Endothelial cell (in vitro differentiated cells): ENCODE measurements at places on chromosomes 12 and 14. TPM values are rescaled to one million over a fixed set of nuclear protein-coding genes. Genes with fewer than 3 reads are reported as not detected.

DNA sequence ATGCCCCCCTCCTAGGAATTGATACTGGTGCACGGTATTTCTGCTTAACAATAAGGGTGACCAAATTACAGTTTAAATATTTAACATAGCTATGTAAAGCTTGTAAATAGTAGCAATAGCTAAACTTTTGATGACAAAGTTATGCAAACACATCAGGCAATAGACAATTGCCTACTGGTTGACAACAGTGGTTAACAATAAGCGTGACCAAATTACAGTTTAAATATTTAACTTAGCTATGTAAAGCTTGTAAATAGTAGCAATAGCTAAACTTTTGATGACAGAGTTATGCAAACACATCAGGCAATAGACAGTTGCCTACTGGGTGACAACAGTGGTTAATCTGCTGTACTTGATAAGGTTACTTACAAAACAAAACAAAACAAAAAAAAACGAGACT, 886.5 kb upstream of the FLRT2 start:
- DNase-seq, result no peak

DNA sequence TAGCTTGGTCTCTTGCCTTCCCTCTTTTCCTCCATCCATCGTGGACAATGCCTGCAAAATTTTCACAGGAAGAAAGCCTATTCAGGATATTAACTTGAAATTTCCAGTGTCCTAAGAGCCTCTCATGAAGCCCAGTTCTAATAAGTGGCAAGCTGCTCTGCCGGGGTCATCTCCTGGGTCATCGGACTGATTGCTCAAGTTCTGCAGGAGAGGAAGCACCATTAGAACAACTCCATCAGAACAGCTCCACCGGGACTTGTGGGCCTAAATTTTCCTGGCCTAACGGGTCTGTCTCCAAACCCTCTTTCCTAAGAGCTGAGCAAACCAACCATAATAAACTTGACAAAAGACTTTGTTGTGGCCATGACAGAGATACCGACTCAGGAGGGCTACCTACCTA, 13.9 kb downstream of the ERG28 start:
- DNase-seq, result no peak

- peak; percentile 50 for DNase-seq
These were observed 300.0 kb downstream of the AEBP2 start for GRCh38 chr12:19739195-19739776.

DNA sequence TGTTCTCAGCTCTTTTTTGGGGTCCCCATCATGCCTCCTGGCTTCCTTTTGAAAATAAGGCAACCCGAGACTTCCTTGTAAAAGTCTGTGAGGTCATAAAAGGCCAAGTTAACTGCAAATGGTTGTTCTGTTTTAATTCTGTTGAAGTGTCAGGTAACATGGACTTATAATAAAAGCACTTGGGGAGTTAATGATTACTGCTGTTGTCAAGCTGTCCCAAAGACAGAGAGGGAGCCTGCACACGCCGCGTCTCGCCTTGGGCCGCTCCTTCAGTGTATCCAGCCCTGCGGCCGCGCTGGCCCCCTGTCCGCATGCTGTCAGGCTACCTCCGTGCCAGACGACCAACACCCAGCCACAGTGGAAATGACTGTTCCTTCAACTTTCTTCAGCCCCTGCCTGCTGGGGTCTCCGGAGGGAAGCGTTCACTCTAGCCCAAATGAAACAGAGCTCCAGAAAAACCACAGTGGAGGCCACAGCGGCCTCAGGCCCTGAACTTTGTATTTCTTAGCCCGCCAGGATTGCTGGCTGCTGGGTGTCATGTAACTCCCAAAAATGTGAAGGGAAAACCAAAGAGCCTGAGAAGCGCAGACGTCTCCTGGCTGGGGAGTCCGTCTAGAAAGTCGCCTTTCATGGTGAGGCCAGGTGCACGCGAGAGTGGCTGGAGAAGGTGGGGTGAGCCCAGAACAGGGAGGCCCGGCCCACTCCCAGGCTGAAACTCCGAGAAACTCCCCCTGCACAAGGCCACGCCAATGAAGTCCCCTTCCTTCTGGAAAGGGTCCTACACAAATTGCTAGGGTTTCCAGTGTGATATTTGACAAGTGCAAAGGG, 189.1 kb downstream of the ZFP36L1 start:
- DNase-seq, result no peak

PROX2 gene
- total RNA-seq, result 0.08 TPM

AMN1 gene
- total RNA-seq, result 5.6 TPM

DNA sequence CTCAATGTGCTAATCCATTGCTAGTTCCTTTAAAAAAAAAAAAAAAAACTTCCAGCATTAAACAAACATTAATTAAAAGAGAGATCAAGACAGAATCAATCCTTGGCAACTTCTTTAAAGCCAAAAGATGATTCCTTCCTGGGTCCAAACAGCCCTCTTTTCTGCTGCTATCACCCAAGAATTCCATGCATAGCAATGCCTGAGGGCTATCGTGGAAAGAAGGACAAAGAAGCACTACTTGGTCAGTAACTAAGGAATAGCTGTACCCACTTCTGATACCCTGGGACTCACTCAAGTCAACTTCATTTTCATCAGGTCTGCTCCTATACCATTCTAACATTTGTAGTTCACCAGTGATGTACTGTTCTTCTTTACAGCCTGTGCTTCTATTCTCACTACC, 51.8 kb downstream of the SLC38A2 start:
- DNase-seq, result no peak
